Activated CD4-positive, alpha-beta T cell treated with anti-CD3 and anti-CD28 coated beads for 48 hours (primary cell): ENCODE measurements at places on chromosomes 12 and 14.

- DNase-seq, result no peak
These were observed 354.4 kb downstream of the EGLN3 start for GRCh38 chr14:33596211-33597080.

GRCh38 chr12:122942637-122943036 lies 23.6 kb downstream of the ABCB9 start:
- no peak for DNase-seq

DNA sequence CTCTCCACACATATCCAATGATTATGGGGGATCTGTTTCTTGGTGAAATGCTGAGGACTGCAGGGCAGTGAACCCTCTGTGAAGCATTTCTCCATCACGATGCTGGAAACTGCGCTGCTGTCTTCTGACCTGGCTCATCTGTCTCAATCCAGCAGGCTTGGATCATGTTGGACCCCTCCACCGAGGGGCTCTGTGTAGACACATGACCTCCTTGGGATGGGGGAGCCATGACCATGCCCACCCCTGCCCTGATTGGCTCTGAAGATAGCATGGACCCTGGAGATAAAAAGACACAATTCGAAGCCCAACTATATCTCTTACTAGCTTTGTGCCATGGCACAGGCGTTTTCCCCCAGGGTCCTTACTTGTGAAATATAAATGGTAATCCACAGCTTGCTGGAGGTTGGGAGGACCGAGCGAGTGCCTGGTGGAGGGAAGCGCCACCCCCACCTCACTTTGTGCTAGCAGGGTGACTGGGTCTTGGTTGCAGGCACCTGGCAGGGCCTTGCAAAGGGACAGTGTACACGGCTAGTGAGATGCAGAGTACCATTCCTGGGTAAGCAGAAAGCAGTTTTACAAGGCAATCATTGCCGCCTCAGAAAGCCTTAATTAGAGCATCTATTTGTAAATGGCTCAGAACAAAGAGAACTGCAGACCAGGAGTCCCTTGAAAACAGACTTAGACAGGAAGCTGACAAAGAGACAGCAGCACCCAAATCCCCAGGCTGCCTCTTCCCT lies 2.4 kb upstream of the KRT83 start:
- DNase-seq, result no peak

DNA sequence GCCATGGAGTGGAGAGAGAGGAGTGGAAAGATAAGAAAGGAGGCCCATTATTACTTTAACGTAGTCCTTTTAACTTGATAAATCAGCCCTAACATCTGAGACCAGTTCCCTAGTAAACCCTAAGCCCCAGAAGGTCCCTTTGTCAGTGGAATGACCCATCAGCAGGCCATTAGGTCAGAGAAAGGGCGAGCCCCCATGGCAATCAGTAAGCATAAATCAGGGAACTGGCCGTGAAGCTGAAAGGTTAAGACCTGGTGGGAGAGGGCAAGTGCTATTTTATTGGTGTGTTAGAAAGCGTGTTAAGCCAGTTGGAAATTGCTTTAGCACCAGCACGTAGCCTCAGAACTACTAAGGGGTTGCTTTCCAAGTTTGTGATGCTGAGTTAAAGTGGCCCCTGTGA lies 708.0 kb downstream of the BCL11B start:
- DNase-seq, result no peak
